ENCODE measurements at places on chromosomes 4 and X.

DNA sequence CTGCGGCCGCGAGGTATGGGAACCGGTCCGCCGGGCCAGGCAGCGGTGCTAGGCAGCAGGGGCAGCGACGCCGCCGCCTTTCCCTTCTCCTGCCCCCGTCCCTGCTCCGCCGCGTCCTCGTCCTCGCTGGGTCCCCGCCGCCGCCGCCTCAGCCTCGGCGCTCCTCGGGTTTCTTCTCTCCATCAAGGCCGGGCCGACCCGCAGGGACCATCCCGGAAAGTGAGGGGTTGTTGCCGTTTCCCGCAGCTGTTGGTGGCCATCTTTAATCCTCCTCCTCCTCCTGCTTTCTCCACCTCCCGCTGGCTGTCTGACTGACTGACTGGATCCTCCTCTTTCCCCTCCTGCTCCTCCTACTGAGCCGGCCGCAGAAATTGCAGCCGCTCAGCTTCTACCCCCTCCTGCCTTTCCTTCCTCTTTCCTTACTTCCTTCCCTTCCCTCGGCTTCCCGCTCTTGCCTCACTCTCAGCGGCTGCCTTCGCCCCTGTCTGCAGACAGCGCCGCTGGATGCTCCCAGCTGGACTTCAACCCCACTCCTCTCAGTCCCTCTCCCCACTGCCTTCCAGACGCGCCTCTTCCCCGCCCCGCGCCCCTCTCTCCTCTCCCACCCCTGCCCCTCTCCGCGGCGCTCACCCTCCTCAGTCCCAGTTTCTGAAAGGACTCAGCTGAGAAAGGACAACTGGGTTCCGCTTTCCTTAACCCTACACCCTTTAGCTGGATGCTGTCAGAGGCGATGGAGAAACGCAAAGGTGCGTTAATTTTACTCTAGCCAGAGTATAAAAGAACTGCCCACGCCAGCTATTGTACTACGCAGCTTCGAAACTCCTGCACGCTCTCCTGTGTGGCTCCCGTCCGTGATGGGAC is at the start of gene WDFY3:
Gene WDFY3, minus strand, starts transcription at position 309 of the 861 bp plus-strand sequence. CDS start 106,099 bp downstream, outside the sequence.
- DNase-seq: peak; percentile 86

DNA sequence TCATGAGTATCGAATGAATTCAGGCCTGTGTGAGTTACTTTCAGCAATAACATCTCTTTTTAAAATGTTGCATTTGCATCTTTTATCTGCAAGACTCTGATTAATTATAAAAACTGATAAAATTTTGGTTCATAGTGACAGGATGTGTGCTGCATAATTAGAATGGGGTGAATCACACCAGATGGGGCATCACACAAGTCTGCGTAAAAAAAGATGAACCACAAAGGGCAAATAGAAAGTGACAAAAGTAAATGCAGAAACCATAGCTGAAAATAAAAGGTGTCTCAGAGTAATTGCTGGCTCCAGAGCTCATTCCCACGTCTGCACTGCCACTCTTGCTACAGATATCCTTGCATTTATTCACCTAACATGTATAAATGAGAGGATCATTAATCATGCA is 131.1 kb downstream of the HS3ST1 start:
- no peak for DNase-seq

- no peak for DNase-seq
These were observed 128.0 kb downstream of the DCLK2 start for GRCh38 chr4:150206265-150206664.

DNA sequence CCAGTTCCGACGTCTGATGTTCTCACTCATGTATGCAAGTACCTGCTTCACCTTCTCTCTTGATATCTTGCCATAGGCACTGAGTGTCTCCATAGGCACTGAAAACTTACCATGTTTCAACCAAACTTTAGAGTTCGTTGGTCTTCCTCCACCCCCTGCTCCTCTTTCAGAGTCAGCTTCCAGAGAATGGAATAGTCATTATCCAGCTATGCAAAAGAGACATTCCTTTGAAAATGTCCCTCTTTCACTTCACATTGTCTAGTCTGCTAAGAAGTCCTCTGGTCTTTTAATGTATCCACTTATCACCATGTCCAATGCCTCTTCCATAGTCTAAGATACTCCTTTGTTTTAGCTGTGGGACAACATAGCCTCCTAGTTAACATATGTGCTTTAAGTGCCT is 566.0 kb upstream of the TENM3 start:
- DNase-seq: no peak

- peak; percentile 44 for DNase-seq
These were observed 74.0 kb upstream of the BCOR start for GRCh38 chrX:40171513-40172400.

DNA sequence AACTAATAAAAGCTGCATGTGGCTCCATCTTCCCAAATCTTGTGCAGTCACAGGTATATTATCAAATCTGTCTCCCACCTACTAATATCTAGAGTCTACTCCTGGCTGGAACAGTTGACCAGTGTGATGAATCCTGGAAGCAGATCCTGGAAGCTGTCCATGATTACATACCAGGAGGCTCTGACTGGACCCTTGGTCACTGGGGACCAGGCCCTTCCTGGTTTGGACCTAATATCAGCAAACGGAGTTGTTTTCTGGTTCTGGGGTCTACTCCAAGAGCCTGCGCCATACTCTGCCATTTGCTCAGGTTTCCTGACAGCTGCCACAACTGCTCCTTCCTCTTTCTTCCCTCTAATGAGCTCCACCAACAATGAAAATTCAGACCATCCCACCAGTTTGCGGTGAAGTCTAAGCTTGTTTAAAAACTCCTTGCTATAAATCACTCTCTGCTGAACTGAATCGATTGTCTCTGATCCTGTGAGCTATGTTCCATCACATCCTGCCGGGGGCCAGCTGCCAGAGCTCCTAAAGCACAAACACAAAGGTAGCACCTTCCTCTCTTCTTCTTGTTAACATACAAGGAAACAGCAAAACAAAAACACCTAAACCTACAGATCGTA is 114.2 kb downstream of the PALLD start:
- no peak for DNase-seq

- DNase-seq: no peak
These were observed 105.8 kb downstream of the REPS2 start for GRCh38 chrX:17052210-17052609.

DNA sequence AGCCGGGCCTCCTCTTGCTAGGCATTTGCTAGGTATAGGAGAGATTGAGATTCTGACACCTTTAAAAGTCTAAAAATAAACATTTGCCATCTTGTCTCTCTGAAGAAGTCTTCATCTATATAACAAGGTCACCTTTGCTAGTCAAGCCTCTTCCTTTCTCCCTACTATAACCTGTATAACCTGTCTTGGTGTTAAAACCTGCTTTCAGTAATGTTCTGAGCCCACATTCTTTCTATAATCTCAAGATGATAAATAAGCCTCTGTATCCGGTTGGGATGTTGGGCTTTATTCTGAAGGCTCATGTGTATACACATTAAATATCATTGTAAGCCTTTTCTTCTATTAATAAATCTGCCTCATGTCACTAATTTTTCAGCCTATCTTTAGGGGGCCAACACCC is 10.2 kb downstream of the ASIC5 start:
- DNase-seq: no peak

DNA sequence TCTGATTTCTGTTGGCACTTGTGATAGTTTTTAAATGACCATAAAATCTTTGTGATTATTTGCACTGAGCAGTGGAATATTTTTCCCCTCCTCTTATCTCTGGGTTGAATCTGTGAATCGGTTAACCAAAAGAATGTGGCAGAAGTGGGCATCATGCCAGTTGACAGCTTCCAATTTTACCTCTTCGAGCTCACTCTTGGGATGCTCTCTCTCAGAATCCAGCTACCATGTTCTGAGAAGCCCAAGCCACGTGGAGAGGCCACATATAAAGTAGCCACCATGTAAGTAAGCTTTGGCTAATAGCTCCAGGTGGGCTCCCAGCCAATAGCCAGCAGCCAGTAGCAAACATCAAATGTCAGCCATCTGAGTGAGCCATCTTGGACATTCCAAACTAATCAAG is 12.9 kb upstream of the WDR19 start:
- no peak for DNase-seq

- no peak for DNase-seq
These were observed 2618.6 kb downstream of the ARAP2 start for GRCh38 chr4:33625748-33626147.

DNA sequence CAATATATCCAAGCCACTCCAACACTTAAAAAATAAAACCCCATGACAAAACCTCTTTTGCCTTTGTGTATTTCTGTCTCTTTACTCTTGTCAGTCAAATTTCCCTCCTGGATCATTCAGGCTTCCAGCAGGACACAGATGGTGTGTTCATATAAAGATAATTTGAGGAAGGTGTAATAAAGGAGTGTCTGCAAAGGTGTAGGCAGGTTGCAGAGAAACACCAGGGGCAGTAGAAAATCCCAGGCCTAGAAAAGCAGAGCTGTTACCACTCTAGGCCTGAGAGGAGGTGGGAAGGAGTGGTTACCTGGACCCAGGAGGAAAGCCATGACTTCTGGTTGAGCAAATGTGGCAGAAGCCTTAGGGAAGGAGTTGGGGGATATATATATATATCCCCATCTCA is 28.8 kb downstream of the CHRNA9 start:
- no peak for DNase-seq

GRCh38 chr4:123297836-123298235 is 98.8 kb upstream of the SPRY1 start:
- no peak for DNase-seq

- DNase-seq: no peak
These were observed 3.9 kb downstream of the AVPR2 start for GRCh38 chrX:153908219-153908860.

DNA sequence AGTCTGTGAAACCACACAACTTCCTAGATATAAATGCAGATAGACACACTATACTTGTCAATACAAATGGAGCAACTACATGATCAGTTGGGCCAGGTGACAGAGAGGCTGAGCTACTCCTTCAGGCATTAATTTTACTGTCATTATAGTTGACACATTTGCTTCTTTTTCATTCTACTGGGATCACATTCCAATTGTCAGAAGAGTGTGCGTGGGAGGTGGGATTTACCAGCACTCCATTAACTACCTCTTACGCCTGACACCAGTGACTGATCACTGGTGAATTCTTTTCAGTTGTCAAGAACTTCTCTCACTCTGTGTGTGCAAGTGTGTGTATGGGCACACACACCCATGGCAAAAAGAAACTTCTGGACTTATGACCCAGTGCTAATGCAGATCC is 94.2 kb upstream of the DIAPH2 start:
- DNase-seq: no peak

DNA sequence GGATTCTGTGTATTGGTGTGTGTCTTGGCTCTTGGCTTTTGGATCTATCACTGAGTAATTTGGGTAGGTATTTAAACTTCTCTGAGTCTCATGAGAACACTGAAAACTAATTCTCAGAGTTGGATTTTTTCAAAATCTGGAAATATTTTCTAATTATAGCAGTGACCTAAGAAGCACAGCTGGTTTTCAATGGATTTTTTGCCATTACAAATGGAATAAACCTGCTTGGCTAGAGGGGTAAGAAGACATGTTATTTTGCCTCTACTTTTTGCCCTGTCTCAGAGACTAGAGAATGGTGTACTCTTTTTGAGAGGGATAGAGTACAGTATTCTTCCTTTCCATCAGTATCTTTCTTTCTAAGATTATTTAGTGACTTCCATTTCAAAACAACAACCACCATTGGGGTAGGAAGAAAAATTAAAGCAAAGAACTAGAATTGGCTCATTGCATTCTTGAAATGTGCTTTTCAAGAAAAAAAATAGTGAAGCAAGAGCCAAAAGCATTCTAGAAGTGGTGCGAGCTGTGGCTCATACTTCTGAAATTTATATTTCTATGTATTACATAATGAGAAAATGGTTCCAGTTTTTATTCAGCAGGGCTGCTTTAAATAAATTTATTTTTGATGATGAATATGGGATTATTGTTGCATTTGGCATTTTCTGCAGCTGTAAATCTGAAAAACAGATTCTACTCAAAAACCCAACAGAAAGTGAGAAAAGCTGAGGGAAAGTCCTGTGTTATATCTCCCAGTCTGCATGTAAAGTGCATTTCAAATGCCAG is 850.2 kb upstream of the SLIT2 start:
- no peak for DNase-seq

- no peak for DNase-seq
These were observed 3.8 kb downstream of the RAPGEF2 start for GRCh38 chr4:159106636-159107035.

DNA sequence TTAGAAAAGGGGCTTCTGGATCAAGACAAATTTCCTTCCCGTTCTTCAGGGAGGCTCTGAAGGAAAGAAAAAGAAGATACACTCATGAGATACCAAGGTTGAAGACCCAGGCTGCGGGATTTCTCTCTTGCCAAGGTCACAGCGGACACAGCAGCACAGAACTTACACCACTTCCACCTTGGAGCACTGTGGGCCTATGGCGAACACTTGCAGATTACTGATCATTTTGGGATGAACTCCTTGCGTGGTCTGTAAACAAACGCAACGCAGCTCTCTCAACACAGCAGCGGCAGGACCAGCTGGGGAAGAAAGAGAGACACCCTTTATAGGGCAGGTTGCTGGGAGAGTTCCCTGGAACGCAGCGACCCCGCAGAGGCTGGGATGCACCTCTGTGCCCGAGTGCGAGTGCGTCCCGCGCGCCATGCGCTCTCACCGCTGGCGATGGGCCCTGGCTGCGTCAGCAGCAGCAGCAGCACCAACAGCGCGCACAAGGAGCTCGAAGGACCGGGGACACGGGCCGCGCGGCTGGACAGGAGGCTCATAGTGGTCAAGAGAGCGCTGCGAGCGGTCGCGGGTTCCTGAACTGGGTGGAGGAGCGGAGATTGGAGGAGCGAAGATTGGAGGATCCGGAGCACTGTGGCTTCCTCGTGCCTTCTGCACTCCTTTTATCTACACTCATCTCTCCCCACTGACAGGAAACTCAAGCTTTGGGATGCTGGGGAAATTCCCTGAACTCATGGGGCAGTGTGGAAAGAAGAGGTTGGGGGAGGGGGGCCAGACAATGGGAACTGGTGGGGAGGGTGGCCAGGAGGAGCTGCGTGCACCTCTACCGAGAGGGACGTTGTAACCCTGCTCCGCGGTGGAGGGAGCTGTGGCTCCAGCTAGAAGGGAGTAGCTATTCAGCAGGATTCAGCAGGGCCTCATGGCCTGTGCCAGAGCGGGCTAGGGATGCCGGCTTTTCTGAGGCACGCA is at the start of gene CXCL5:
Gene CXCL5, minus strand, starts transcription at position 638 of the 972 bp plus-strand sequence. Its CDS starts 96 bp downstream, at position 542.
- DNase-seq: no peak

- no peak for DNase-seq
These were observed 752 bp downstream of the SEPTIN11 start for GRCh38 chr4:76950052-76950955.

DNA sequence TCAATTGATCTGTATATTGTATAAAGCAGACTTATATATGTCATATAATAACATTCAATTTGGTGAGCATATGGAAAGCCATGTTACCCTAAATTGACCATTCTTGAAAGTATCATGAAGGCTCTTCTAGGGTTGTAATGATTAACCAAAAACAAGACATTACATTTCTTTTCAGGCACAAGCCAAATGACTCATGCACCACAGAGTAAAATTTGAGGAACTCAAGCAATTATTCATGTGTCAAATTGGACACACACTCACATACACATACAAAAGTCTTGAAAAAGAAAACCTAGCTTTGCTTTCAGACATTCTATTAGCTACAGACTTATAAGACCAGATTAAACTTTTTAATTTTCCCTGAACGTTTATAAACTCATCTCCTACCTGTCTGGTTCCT is 146.5 kb upstream of the PCDH18 start:
- no peak for DNase-seq

GRCh38 chr4:86442881-86443280 is 83.0 kb upstream of the MAPK10 start:
- no peak for DNase-seq
